ENCODE measurements at places on chromosomes 7 and 10.

DNA sequence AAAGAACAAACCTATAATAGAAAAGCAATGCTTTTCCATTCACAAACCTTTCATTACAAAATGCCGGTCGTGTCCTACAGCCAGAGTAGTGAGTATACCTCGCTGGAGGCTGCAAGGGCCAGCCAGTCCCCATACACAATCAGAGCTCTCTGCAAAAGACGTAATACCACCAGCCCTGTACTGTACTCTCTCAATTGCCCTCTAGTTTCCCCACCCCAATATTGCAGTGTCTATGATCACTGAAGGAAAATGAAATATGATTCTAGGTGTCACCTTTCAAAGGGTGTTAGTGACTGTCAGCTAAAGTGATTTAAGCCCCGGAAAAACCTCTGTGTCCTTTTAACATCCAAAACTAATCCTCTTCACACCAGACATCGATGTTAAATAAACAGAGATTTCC lies 24.8 kb downstream of the PLXNA4 start:
- DNase-seq, result no peak

DNA sequence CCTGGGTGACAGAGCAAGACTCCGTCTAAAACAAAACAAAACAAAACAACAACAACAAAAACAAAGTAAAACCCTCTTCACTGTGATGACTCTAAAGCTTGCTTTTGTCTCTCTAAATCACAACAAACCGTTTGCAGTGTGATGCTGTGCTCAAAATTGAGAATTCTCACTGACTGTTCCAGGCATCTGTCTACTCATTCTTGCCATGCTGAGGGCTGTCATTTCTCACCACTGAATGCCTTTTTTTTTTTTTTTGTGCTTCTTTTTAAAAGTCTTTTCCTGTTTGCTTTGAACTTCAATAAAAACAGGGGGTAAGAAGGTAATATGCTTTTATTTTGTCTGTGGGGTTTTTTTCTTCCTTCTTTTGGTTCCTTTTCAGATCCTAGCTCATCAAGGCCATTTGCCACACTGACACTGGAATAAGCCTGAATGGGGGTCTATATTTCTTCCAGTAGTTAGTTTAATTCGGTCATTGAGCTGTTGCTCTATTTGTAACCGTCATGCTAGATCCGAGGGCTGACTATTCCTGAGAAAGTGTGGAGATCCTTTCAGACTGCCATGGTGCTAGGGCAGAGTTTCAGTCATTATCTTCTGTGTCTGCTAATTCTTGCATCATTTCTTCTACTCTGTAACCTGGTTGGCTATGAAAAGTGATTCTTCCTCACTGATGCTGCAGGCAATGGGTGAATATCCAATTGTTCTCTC lies 10.6 kb downstream of the FAS start:
- peak; percentile 70 for DNase-seq

DNA sequence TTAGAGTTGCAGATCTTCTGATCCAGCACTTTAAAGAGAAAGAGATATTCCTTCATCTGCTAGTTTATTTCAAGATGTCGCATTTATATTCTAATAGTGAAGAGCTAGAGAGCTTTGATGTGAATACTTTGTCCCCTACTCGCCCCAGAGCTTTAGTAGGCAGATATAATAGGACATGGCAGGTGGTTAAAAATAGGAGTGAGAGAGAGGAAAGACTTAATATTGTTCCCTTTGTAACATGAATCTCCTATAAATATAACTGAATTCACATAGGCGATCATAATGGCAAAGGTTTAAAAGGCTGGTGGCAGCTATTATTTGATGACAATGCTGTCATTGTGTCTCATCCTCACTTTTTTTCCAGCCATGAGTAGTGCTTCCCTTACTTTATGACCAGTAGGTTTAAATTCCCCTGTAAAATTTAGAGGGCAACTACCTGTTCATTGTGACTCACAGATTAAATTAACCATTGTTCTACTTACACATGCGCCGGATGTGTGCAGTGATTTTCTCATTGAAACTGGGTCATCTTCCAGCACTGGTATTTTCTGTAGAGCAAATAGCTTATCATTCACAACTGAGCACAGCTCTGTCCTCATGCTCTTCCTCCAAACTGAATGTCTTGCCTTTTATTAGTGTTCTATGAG lies 906.7 kb upstream of the CELF2 start:
- DNase-seq, result no peak

- DNase-seq, result no peak
Observed at GRCh38 chr10:48740988-48741387, 56.3 kb downstream of the WDFY4 start.

- peak; percentile 39 for DNase-seq
Observed at GRCh38 chr7:21338728-21339164, 89.1 kb upstream of the SP4 start.

- DNase-seq, result peak; percentile 24
Observed at GRCh38 chr7:100171087-100171681, 2.8 kb upstream of the GAL3ST4 start.

- DNase-seq, result no peak
Observed at GRCh38 chr10:62039954-62040353, 138.5 kb downstream of the ARID5B start.

DNA sequence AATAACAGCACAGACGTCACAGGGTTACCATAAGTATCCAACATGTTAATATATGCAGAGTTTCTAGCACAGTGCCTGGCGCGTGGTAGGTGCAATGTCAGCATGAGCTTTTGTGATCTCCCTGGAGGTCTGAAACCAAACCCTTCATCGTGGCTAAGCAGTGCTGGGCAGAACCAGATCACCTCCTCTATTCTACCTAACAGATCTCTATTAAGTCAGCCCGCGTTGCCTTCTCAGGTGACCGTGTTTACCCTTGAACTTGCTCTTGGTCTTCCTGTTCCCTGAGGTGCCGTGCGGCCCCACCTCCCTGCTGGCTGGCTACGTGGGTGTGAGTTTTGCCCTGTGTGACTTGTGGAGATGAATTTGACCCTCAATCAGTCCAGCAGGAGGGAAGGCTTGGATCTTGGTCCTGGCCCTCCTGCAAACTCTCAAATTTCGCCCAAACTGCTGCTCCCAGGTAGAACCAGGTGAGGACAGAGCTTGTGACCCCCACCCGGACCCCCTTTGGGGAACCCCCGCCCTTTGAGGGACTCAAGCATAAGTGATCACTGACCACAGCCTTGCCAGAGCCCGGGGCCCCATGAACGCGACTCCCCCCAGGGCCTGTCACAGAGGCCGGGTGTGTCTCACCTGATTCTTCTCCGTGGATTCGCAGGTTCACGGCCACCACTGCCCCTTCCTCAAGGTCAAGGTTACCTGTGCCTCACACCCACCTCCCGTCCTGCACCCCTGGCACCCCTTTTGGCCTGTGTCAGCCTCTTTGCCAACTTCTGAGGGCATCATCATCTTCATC lies 54.2 kb downstream of the ELFN1 start:
- DNase-seq, result no peak

DNA sequence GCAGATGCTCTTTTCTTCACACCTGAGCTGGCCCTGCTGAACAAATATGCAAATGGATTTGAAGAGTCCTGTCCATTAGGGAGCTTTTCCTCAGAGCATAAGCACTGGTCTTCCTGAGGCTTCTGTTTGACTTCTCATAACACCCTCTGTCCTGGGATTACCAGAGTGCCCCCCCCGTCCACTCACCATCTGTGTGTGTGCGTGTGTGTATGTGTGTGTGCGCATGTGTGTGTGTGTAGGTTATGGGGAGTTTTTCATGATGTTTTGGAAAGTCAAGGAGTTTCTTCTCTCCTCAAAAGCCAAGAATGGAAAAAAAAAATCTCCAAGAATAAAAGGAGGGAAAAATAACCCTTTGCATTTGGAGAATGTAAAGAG lies 57.7 kb upstream of the COMTD1 start:
- no peak for DNase-seq

DNA sequence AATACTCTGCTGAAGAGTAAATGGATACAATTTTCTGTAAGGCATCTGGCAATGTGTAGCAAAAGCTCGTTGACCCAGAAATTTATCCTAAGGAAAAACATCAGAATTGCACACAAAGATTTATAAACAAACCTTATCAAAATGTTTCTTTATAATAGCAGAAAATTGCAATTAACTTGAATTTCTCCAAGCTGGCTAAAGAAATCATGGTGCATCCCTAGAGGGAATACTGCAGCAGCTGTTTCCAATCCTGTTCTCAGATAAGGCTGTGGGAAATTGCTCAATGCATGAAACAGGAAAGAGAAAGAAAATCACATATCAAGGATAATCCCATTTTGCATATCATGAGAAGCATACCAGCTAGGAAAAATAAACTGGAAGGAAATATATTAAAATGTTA lies 18.7 kb downstream of the TACR2 start:
- DNase-seq, result no peak

GRCh38 chr10:93639791-93640190 lies 27.5 kb downstream of the PDE6C start:
- no peak for DNase-seq

GRCh38 chr7:21898265-21898930 lies 47.3 kb downstream of the CDCA7L start:
- DNase-seq, result peak; percentile 48

- DNase-seq, result no peak
Observed at GRCh38 chr10:2631557-2632205, 435.7 kb upstream of the PFKP start.

- no peak for DNase-seq
Observed at GRCh38 chr10:21712975-21713374, 178.9 kb downstream of the MLLT10 start.

- DNase-seq, result no peak
Observed at GRCh38 chr7:25399000-25399750, 170.9 kb upstream of the NPVF start.

GRCh38 chr7:85708221-85708620 lies 521.4 kb upstream of the SEMA3D start:
- no peak for DNase-seq

DNA sequence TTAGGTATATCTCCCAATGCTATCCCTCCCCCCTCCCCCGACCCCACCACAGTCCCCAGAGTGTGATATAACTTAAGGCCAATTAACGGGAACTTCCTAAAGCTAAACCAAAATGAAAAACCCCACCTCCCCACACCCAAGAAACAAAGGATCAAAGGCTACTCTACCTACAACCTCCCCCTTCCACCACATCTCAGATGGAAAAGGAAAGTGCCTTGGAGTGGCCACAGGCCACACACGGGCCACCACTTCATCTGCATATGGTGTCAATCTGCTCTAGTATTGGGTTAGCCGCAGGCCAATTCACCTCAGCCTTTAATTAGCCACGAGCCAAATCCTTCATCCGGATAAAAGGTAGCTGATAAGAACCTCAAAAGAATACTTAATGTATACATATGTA lies 19.6 kb downstream of the CSTF2T start:
- DNase-seq, result no peak

DNA sequence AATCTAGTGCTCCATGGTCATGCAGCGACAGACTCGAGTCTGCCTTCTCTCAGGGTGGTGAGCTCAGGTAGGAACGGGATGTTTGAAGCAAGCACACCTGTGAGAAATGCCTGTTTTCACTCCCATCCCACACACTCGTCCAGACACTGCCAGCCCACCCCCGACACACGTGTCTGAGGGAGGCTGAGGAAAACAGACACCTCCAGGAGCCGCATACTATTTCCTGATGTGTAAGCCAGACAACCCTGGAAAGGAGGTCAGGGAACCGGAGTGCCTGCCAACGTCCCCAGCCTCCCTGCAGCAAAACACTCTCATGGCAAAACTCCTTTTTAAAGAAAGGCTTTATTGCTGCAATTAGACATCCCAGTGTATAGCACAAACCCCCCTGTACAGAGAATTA lies 80.2 kb downstream of the ALOX5 start:
- DNase-seq, result no peak

GRCh38 chr7:111866787-111867186 lies 304.5 kb upstream of the IMMP2L start:
- no peak for DNase-seq

DNA sequence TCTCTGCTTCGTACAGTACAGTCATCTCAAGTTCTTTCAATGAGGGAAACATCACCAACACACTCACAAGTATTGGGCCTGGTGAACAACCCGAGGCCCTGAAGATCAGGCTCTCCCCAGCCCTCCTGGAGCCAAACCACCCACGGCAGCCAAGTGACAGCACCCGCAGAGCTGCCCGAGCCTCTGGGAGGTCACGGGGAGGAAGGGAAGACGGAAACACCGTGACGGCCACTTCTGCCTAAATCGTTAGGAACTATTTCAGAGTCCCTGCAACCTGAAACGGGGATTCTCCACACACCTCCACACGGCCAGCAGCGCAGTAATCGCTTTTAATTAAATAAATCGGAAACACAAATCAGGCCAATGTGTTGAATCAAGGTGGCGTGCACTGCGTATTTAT lies 222.6 kb downstream of the MAD1L1 start:
- no peak for DNase-seq

DNA sequence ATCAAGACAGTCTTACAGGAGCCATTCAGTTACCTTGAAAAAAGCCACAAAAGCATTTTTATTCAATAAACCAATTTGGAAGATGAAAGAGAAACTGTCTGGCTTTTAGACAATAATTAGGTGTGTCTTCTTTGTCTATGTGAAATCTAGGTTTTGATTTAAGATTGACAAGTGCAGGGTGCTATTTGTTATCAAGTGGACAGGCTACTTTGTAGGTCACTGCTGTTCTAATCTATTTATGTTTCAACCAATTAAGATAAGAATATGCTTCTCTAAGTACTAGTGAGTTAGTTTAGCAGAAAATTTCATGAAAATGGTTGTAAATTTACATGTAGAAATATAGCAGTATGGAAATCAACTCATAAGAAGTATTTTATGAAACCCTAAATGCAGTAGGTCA lies 177.5 kb downstream of the CACNA2D1 start:
- no peak for DNase-seq

DNA sequence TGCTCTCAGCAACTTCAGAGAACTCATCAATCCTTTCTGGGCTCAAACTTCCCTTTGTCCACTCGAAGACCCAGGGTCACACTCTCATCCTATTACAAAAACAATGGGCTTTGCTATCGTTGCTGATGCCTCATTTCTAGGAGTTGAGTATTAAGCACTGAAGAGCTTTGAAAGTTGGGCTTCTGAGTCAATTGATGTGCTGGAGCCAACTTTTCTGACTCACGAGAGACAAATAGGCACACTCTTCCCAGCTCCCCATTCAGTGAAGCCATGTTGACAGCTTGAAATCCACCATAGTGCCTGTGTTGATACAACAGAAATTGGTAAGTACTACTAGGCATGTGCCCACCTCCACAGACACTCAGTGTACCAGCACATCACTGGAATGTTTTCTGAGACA lies 97.5 kb upstream of the PRSS58 start:
- DNase-seq, result no peak

GRCh38 chr10:133384071-133384470 lies 5.0 kb downstream of the PAOX start:
- no peak for DNase-seq

DNA sequence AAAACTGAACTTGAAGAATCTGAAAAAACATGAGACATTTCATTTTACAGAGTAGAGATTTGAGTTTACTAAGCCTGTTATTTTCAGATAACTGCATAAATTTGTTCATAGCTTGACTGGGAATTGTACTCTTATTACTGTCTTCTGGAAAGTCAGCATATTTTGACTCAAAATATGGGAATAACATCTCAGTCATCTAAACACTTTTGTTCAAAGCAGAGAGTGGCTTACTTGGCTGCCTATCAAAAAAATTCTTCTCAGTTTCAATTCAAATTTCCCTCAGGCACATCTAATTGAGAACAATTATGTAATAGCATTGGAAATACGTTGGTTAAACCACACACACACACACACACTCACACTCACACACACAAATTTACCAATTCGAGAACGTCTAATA lies 384.6 kb downstream of the ARL4A start:
- no peak for DNase-seq

GRCh38 chr7:90311175-90311574 lies 9.9 kb downstream of the FAM237B start:
- no peak for DNase-seq
